Skin of body (tissue), 3 donors: ENCODE measurements at places on chromosomes 4 and X.

DNA sequence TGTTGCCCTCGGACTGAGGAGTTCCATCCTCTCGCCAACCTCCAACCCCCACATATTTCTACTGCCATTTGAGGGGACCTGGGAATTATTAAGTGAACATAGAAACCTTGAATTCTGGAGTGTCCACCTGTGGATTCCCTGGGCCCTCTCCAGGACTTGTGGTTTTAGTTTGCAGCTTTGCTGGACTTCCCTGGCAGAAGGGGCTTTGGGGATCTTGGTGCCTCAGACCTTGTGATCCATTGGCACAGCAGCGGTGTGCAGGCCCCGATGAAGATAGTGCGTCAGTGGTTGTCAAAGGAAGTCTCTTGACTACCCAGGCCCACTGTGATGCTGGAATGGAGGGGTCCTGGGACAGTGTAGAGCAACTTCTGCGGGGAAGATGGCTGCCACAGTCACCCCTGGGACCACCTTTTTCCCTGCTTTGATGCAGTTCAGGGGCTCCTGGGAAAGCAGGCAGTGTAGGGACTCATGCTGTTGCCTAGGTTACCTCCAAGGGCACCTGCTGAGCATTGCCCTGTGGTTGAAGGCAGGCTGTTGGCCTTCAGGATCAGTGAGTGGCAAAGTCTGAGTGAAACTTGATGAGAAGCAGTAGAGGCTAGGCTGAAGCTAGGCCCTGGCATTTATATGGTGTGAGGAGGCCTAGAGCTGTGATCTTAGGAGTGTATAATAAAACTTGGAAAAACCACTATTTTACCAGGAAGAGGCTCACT is 2.2 kb downstream of the SLC16A2 start:
- no peak for DNase-seq

DNA sequence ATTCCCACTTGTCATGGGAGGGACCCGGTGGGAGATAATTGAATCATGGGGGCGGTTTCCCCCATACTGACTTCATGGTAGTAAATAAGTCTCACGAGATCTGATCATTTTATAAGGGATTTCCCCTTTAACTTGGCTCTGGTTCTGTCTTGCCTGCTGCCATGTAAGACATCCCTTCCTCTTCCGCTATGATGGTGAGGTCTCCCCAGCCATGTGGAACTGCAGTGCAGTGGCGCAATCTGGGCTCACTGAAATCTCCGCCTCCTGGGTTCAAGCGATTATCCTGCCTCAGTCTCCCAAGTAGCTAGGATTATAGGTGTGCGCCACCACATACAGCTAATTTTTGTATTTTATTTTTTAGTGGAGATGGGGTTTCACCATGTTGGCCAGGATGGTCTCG is 2.9 kb downstream of the HPGDS start:
- DNase-seq, result no peak

- peak; percentile 37 for DNase-seq
Measured at GRCh38 chr4:111630705-111631104, 514.5 kb upstream of the FAM241A start.

DNA sequence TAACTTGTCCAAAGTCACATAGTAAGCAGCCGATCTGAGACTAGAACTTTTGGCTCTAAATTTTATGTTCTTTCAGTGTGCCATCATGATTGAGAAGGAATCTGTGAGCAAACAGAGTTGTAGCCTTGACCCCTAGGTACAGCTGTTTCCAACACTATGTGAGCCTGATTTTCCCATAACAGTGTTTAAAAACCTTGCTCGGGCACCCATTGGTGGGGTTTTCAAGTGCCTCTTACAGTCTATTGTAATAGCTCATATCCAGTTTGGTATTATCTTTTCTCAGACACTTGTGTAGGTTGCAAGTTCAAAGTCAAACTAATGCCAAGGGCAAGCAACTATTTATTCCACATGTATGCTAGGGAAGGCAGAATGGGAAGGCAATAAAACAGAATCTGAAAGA is 467.9 kb downstream of the INPP4B start:
- no peak for DNase-seq

DNA sequence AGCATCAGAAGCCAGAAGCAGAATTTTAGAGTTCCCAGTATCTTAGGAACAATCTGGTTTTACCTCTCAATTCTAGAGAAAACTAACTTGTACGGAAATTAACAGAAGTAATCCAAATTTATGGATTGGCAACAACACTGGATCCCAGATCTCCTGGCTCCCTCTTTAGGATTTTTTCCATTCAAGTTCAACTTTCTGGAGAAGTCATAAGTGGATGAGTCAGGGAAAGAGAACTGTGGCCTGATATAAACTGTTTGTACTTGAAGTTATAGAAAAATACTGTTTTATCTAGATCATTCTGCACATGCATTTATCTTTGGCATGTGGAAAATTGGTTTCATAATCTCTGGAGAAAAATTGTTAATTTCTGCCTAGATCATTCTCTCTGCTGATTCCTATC is 380.4 kb downstream of the PCDH7 start:
- DNase-seq, result no peak

GRCh38 chrX:147735364-147735763 is 176.4 kb upstream of the FMR1 start:
- no peak for DNase-seq

- no peak for DNase-seq
Measured at GRCh38 chr4:24321616-24322015, 262.7 kb downstream of the DHX15 start.
